Neuronal stem cell (in vitro differentiated cells): ENCODE measurements at places on chromosomes 13 and 19.

- no peak for DNase-seq
Measured at GRCh38 chr19:495402-496111, 729 bp upstream of the MADCAM1 start.

DNA sequence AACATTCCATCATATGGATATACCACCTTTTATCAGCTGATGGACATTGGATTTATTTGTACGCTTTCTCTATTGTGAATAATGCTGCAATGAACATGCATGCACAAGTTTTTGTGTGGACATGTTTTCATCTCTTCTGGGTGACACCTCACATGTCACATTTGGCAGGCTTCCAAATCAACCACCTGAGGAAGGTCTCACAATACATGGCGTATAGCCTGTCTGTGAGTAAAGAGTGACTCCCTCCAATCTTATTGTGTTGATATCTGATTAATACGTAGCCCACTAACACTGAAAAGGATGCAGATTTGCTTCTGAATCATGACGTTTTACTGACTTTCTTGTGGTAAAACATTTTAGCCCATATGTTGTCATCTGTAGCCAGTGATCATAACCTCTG lies 61.1 kb downstream of the SLC15A1 start:
- DNase-seq, result no peak

DNA sequence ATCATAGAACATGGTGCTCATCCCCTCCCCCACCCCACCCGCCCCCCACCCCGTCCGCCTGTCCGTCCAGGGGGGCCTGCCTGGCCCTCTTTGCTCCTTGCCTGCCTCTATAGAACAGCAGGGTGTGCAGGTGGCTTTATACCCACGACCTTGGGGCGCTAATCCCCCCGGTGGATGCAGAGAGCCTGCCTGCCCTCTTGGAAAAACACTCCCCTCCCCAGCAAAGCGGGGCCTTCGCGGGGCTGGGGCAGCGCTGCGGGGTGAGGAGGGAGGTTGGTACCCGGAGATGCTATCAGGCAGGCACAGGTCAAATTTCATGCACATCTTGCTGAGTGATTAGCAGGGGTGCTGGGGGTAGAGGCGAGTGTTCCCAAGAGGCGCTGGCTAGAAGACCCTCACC lies 21.9 kb downstream of the RFX1 start:
- DNase-seq, result no peak

DNA sequence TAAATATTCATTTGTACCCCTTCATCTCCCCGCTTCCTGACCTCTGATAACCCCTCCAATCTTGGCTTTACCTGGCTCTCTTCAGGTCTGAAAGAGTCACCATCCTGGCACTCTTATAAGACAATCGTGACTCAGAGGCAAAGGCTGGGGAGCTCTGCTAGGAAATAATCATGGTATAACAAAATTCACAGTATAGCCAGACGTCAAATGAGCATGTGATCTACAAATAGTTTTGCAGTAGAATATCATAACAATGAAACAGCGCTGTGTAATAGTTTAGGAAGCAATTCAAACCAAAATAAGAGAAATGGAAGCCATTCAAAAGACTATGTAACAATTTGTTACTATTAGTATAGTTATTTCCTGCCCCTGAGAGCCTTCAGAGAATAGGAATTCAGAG lies 34.2 kb downstream of the RXFP2 start:
- no peak for DNase-seq

DNA sequence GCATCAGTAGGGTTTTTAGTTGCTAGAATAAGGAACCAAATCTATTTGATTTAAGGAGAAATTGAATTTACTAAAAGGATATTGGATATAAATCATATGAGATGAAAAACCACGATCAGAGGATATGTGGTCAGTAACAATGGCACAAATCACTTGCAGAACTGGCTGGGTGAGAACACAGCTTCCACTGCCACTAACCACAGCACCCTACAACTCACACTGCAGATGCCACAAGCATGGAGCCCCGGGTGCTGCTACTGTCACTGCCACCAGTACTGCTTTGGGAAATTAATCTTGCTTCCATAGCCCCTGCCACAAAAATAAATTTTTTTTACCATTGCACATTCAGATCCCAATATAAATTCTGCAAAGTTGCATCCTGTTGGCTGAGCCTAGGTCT lies 40.6 kb upstream of the KLF12 start:
- DNase-seq, result no peak

DNA sequence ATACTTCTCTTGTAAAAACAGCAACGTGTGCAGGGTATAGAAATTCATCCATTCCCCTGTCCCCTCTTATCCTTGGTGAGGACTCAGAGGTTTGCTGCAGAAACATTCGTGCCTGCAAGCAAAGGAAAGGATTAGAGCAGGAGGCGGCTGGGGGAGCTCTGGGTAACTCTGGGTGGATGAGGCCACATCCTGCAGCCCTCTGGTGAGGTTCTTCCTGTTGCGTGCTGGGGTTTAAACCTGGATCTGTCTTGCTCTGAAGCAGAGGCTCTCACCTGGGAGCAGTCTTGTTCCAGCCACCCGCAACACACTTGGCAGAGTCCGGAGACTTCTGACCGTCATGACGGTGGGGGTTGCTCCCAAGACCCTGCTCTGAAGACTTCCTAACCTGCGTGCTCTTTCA lies 69.2 kb downstream of the ATP11A start:
- no peak for DNase-seq

DNA sequence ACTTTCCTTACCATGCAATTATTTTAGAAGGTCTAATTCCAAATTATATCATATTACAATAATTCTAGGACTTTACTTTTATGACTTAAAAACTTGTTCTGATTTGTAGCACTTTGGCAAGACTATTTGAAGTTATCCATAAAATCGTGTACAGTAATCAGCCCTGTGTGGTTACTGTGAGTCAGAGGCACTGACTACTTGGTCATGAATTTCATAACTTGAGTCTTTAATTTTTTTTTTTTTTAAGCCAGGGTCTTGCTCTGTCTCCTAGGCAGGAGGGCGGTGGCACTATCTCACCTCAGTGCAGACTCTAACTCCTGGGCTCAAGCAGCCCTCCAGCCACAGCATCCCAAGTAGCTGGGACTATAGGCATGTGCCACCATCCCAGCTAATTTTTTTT lies 1319.2 kb upstream of the SLC10A2 start:
- no peak for DNase-seq

DNA sequence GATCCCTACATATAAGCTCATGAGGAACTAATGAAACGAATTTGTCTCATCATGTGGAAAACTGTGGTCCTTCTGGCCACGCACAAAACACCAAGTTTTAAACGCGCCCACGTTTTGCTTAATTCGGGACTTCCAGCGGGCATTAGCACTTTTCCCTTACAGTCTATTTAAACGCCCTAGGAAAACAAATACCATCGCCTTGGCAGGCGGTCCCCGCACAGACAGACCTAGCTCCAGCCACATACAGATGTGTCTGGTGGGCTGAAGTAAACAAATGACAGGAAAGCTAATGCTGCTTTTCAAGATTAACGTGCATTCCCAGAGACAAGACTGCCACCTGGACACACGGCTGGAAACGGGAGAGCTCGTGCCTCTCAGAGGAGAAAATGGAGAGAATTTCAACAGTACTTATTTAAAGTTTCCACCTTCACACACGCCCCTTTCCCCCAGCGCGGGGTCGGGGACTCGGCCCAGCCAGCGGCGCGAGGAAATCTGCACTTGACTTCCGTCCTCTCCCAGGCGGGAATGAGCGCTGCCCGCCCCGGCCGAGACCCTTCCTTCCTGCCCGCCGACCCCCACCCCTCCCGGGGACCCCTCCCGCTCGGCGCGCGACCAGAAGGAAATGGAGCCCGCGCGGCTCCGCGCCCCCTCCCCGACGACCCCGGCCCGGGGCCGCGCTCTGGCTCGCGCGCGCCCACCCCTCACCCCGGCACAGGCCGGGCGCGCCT lies 931 bp downstream of the USP12 start:
- DNase-seq, result peak; percentile 54

- DNase-seq, result no peak
Measured at GRCh38 chr13:94444826-94445225, 34.7 kb downstream of the DCT start.

DNA sequence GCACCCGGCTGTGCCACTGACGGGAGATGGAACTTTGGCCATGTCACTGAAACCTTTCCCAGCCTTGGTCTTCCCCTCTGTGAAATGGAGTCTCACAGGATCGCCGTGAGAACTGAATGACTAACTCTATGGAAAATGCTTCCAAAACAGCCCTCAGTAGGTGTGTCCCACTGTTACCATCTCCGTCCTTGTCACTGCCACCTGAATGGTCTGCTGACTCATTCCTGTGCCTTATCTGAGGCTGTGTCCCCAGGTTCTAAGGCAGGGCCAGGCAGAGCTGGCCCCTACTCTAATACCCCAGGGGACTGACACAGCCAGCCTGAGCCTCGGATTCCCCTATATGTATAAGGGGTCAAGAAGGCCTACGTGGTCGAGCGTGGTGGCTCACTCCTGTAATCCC lies 4.5 kb downstream of the CDC37 start:
- no peak for DNase-seq

- peak; percentile 67 for DNase-seq
Measured at GRCh38 chr13:112204346-112205327, 137.7 kb downstream of the SOX1 start.

- DNase-seq, result no peak
Measured at GRCh38 chr13:72567566-72567965, 159.9 kb downstream of the MZT1 start.

DNA sequence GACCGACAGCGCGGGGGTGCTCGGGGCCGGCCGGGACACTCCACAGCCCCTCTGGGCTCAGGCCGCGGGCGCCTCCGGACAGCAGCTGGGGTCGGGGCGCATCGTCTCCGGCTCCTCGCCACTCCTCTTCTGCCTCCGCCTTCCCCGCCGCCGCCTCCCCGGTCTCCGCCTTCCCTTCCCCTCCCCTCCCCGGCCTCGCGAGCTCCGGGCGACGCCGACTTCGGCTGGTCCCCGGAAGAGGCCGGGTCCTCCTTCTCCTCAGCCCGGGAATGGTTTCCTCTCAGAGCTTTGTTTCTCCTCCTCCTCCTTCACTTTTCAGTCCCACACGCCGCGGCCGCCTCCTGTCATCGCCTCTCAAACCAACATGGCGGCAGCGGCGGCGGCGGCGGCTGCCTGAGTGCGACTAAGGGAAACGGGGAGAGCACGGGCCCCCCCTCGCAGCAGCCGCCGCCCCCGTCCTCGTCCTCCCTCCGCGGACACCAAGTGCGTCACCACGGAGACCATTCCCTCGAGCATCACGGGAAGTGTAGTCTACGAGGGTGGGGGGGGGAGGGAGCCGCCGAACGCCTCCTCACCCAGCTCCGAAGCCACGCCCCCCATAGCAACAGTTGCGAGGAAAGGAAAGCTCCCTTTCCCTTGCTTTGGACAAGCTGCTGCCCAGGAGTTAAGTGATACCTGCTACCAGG lies at the start of gene UBL3:
UBL3 (minus strand) TSS at position 405 of the 686 bp plus-strand sequence. CDS start 1,079 bp downstream, outside the sequence.
- peak; percentile 96 for DNase-seq
